ENCODE measurements at places on chromosomes 16 and 17. TPM values are rescaled to one million over a fixed set of nuclear protein-coding genes. Genes with fewer than 3 reads are reported as not detected.

DNA sequence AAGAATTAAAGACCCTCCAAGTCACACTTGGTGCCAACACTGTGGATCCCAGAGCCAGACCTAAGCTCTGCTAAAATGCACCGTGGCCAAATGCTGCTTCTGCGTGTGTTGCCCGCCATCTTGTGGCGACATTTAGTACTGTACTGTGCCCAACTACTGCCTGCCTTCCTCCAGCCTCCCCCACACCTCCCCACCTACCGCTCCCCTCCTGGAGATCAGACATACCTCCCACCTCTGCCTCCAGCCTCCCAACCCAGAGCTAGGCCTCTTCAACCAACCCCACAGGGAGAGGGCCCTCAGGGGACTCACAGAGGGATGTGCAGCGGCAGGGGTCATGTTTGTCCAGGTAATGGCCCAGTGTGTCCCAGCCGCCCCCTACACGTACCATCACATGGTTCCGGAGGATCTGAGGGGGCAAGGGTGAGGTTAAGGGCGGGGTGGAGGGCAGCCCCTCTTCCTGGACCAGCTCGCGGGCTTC lies 5.5 kb downstream of the GAS2L2 start:
- no peaks in the 10 kb centered on the region for H3K4me1 ChIP-seq
- peak; percentile 68 for DNase-seq
- no peak overlapping the region for H3K4me3 ChIP-seq
- no peaks in the 10 kb centered on the region for H3K36me3 ChIP-seq
- peaks cover 25% of the 10 kb centered on the region for H3K27me3 ChIP-seq
- H3K27ac ChIP-seq, result no peak overlapping the region

DNA sequence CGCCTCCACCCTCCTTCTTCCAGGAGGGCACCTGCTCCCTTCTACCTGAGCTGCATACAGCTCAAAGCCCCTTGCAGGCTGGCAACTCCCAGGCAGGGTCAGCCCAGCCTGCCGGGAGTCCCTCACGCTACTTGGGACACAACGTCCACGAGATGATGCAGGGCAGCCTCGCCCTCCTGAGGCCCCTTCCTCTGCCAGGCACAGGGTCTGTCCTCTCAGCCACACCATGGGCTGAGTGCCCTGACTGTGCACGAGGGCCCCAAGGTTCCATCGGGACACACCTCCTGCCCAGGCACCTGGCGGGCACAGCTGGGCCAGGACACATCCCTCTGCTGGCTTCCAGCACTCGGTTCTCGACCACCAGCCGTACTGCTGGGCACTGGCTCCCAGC lies 30.9 kb upstream of the ZC3H18 start:
- no peaks in the 10 kb centered on the region for H3K4me1 ChIP-seq
- H3K36me3 ChIP-seq, result no peaks in the 10 kb centered on the region
- peaks cover 11% of the 10 kb centered on the region for H3K27me3 ChIP-seq
- no peak overlapping the region for H3K4me3 ChIP-seq
- no peak overlapping the region for H3K27ac ChIP-seq

DNA sequence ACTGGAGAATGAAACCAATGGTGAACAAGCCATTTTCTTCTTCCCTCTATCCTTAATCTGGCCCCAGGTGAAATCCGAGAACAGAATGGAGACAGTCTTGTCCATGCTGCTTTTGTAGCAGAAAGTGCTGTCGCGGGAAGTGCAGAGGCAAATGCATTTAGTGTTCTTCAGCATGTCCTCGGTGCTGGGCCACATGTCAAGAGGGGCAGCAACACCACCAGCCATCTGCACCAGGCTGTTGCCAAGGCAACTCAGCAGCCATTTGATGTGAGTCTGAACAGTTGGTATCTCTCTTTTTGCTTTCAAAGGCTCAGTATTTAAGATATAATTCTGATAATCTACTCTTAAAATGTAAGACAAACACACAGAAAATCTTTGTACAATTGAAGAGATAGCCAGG lies 18.7 kb downstream of the UQCRC2 start:
- H3K27ac ChIP-seq, result no peak overlapping the region
- H3K4me1 ChIP-seq, result no peaks in the 10 kb centered on the region
- no peak for DNase-seq

- H3K27me3 ChIP-seq, result no peaks in the 10 kb centered on the region
- H3K4me1 ChIP-seq, result peaks cover 15% of the 10 kb centered on the region
- H3K4me3 ChIP-seq, result no peak overlapping the region
- H3K36me3 ChIP-seq, result no peaks in the 10 kb centered on the region
- no peak overlapping the region for H3K27ac ChIP-seq
Measured at GRCh38 chr16:19105891-19106624, 7.7 kb upstream of the ITPRIPL2 start.

DNA sequence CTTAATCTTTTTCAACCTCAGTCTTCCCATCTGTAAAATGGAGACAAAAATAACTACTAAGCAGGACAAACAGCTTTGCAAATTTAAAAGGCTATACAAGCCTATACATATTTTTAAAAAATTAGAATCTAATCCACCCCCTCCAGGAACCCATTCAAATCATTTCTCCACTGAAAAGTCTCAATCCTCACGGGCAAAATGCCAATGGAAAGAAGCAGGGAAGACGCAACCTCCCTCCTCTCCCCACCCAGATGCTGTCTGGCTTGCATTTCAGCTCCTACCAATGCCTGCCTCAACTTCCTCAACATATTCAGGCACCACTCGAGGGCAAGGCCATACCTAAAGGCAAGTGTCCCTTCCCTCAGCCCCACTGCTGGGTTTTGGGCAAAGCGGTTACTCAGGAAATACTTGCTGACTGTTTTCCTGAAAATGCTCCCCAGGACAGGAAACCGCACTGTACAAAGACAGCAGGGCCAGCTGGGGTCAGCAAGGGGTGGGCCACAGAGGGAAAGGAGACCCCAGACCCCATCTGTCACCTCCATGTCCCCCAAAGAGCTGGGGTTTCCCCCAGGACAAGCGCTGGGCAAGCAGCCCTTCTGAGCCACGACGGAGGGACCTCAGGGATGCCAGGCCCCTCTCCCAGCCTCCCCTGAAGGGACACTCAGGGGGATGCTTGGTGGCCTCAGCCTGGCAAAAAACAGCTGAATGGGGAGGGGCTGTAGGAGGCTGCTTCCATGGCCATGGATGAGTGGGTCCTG lies 47.7 kb upstream of the DOC2B start:
- DNase-seq, result peak; percentile 49
- peaks cover 28% of the 10 kb centered on the region for H3K4me1 ChIP-seq
- H3K27me3 ChIP-seq, result no peaks in the 10 kb centered on the region
- no peaks in the 10 kb centered on the region for H3K36me3 ChIP-seq

GRCh38 chr16:66266436-66267291 lies 99.8 kb upstream of the CDH5 start:
- H3K4me1 ChIP-seq, result no peaks in the 10 kb centered on the region
- H3K4me3 ChIP-seq, result no peak overlapping the region
- no peaks in the 10 kb centered on the region for H3K27me3 ChIP-seq
- no peak overlapping the region for H3K27ac ChIP-seq
- H3K36me3 ChIP-seq, result no peaks in the 10 kb centered on the region
- no peak for DNase-seq

GRCh38 chr16:89962754-89963498 lies 14.4 kb downstream of the DEF8 start:
- H3K4me1 ChIP-seq, result no peaks in the 10 kb centered on the region
- H3K36me3 ChIP-seq, result peaks cover 5% of the 10 kb centered on the region
- no peak overlapping the region for H3K27ac ChIP-seq
- no peak for DNase-seq
- H3K27me3 ChIP-seq, result no peaks in the 10 kb centered on the region

DNA sequence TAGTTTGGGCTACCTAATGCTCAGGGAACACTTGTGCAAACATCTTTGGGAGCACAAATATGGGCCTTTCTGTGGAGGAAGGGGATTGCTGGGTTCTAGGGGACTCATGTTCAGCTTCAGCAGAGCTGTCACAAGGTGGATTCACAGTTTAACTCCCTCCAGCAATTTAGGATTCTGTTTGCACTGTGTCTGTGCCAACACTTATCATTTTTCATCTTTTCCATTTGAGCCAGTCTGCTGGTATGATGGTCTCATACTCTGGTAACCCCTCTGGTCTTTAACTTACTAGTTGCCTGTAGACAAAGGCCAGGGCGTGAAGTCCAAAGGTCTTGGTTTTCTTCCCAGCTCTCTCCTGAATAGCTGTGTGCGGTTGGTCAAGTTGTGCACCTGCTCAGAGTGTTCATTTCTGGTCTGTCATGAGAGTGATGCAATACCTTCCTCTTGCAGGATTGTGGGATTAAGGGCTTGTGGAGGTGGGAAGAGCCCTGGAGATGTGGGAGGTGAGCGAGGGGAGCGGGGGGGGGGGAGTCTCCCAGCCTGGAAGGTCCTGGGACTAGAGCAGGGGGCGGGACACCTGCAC lies 152.6 kb downstream of the CMIP start:
- H3K27me3 ChIP-seq, result no peaks in the 10 kb centered on the region
- H3K27ac ChIP-seq, result no peak overlapping the region
- H3K4me1 ChIP-seq, result no peaks in the 10 kb centered on the region
- H3K4me3 ChIP-seq, result no peak overlapping the region

Gene CIITA
- 0.14 TPM for total RNA-seq

Gene DCAF7
- total RNA-seq, result 89.6 TPM
